ENCODE measurements at places on chromosomes 5 and 9. TPM values are rescaled to one million over a fixed set of nuclear protein-coding genes. Genes with fewer than 3 reads are reported as not detected.

Gene RNF224
- 0.20 TPM for total RNA-seq

Gene KCNT1
- total RNA-seq = 0.68 TPM

Gene LAMC3
- total RNA-seq = 21.9 TPM

Gene OR1J1
- not detected for total RNA-seq

Gene PCDHA9
- 0.46 TPM for total RNA-seq

Gene GABRG2
- 0.98 TPM for total RNA-seq

Gene SLC25A2
- not detected for total RNA-seq

Gene STK32A
- 0.99 TPM for total RNA-seq

Gene TLN1
- 102 TPM for total RNA-seq

Gene THBS4
- total RNA-seq = 18.6 TPM

Gene TAF1L
- not detected for total RNA-seq

Gene LCP2
- not detected for total RNA-seq

Gene SYK
- total RNA-seq = 7.9 TPM

Gene SERF1B
- total RNA-seq = 51.9 TPM

Gene STPG3
- total RNA-seq = not detected

Gene SV2C
- 0.02 TPM for total RNA-seq

Gene PRR16
- total RNA-seq = 0.13 TPM

Gene PCDHB12
- total RNA-seq = 2.3 TPM

Gene BAAT
- total RNA-seq = 0.15 TPM

Gene C8G
- total RNA-seq = 0.96 TPM

Gene PCDHB4
- 1.6 TPM for total RNA-seq

Gene FUT7
- not detected for total RNA-seq

Gene FRMPD1
- total RNA-seq = 0.04 TPM

Gene HIGD2A
- 92.3 TPM for total RNA-seq

Gene NHP2
- total RNA-seq = 240 TPM

Gene CD274
- not detected for total RNA-seq

Gene CDHR2
- 0.90 TPM for total RNA-seq

Gene GMCL2
- total RNA-seq = not detected

All from H9 (cell line).